HCEC 1CT (cell line): ENCODE measurements at places on chromosomes 4 and X.

GRCh38 chr4:84159762-84160161, 339.3 kb downstream of the NKX6-1 start:
- DNase-seq: no peak

DNA sequence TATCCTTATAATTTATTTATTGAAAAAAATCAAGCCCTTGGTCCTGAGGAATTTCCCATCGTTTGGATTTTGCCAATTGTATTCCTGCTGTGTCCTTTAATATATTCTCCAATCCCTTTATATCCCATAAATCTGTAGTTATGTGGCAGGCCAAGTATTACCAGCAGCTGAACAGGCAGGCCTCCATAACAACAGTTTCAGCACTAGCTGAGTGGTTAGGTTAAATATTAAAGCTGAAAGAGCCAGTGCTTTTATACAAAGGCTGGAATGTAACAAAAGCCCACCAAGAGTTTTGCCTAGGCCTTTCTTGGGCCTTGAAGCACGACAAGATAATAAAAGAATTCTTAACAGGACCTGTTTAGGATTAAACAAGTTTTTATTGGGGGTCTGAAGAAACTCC, 366.6 kb upstream of the GALNT7 start:
- DNase-seq: no peak

- DNase-seq: no peak
Measured at GRCh38 chr4:185742766-185743165, 69.2 kb downstream of the SORBS2 start.

DNA sequence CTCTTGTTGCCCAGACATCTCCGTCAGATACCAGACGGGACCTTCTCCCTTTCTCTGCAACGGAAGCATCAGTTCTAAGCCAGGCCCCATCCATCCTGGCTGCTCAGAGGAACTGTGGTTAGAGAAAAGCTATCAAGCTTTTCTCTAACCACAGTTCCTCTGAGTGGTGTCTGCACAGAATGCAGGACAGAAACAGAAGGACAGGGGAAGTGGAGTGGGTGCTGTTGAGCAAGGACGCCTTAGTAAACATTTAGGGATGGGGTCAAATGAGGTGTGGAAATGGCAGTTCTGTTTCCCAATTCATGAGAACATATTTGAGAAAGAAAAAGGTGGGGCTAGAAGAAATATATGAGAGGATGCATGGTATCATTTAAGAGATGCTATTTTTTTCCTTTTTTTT, 283.8 kb downstream of the CRLF2 start:
- no peak for DNase-seq

DNA sequence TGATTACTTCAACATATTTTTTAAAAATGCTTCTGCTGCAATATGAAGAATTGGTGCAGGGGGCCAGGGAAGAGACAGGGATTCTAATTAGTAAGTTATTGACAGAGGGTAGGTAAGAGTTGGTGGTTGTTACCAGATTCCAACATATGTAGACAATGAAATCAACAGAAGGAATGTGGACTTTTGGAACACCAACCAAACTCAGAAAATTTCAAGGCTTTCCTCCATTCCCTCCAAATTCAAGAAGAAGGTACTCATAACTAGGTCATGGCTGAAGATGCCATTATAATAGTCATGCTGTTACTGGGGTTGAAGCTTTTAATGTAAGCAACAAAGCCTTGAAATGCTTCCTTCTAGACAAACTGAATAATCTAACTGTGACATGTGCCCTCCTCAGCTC, 22.9 kb upstream of the CXCL13 start:
- no peak for DNase-seq

GRCh38 chr4:73589261-73589847, 30.9 kb downstream of the RASSF6 start:
- peak; percentile 73 for DNase-seq

- peak; percentile 1 for DNase-seq
Measured at GRCh38 chr4:146916479-146917076, 29.1 kb downstream of the TTC29 start.
